ENCODE measurements at places on chromosomes 16 and 17. TPM values are rescaled to one million over a fixed set of nuclear protein-coding genes. Genes with fewer than 3 reads are reported as not detected.

DNA sequence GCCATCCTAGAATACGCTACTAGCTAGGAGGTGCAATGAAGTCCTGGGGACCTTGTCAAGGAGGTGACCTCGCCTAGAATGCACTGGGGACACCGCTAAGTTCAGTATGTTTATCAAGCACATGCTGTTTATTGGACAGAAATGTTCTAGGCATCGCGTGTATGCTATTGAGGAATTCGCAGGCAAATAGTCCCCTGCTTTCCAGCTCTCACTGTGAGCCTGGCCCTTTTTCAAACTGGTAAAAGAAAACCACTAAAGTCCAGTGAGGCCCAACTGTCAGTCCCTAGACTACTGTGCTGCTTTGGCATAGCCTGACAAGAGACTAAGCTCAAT lies 1.2 kb upstream of the FAM222B start:
- DNase-seq: no peak

- no peak for DNase-seq
Observed at GRCh38 chr16:20598832-20599469, 22.8 kb upstream of the ACSM2B start.

DNA sequence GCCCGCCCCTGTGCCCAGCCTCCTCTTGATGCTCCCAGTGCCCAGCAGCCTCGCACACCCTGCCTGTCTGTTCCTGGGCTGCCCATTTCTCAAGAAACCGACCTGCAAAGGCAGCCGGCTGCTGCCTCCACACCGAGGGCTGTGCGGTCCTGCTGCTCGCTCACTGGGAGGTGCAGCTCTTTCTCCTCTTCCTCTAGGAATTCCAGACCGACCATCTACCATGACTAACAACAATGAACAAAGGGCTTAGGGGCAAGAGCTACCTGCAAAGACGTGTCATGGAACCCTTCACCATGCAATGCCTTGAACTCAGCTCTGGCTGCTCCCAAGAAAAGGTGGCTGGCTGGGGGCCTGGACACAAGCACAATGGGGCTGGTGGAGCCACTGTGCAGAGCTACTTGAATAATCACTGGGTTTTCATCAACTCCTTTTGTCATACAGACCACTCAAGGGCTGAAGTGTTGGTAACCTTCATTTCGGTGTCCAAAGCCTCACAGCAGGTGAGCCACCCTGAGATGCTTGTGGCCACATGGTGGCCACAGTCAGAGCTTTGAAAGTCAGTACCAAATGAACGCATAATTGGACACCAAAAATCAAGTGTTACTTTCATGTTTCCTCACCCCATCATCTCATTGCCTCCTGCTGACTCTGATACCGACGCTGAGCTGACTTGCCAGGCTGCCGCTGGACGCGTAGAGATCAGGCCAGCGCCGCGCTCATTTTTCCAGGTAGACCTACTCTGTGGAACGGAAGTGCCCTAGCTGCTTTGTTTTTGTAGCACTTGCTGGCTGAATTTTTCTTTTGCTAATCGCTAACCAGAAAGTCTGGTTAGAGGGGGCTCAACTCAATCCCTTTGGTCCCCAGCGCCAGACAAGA lies 19.8 kb downstream of the CYB561 start:
- no peak for DNase-seq

DNA sequence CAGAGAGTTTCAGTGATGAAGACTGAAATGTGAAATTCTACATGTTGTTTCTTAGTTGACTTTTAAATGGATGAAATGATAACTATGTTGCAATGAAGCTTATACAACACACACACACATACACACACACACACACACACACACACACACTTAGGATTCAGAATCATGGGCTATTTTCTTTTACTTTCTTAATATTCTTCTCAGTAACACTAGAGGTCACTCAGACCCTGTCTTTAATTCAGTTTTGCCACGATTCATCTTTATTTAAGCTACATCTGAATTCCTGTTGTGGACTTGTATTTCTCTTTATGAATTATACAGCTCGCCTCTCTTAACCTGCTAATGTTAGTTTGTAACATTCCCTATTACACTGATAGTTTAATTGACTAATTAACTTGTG lies 109.6 kb upstream of the GOT2 start:
- no peak for DNase-seq

CDK10 gene
- polyA plus RNA-seq: 31.6 TPM

Measured in AG04450 (cell line).